ENCODE measurements at places on chromosomes 16 and 17.

DNA sequence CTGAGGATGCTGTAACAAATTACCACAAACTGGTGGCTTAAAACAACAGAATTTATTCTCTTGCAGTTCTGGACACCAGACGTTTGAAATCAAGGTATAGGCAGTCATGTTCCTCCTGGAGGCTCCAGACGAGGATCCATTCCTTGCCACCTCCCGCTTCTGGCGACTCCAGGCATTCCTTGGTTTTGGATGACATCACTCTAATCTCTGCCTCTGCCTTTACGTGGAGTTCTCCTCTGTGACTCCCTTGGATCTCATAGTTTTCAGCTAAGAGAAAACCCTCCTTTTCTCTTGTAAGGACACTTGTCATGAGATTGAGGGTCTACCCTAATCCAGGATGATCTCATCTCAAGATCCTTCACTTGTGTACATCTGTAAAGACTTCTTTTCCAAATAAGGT, 31.4 kb upstream of the HS3ST3B1 start:
- DNase-seq: no peak

DNA sequence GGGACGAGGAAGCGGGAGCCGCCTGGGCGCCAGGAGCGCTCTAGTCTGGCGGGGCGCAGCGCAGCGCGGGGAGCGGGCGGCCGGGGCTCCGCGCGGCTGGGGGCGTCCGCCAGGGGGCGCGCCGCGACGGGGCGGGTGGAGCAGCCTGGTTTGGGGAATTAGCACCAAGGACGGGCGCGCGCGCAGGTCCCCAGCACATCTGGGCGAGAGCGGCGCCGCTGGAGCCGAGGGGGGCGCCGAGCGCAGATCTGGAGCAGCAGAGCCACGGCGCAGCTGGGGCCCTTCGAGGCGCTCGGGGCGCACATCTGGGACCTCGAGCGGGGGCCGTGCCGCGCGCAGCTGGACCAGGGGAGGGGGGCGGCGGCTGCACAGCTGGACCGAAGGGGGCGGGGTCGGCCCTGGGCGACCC, at the start of gene NXPH3:
NXPH3 (plus strand) TSS at position 193 of the 409 bp plus-strand sequence. CDS start 349 bp downstream, outside the sequence.
- peak; percentile 90 for DNase-seq

DNA sequence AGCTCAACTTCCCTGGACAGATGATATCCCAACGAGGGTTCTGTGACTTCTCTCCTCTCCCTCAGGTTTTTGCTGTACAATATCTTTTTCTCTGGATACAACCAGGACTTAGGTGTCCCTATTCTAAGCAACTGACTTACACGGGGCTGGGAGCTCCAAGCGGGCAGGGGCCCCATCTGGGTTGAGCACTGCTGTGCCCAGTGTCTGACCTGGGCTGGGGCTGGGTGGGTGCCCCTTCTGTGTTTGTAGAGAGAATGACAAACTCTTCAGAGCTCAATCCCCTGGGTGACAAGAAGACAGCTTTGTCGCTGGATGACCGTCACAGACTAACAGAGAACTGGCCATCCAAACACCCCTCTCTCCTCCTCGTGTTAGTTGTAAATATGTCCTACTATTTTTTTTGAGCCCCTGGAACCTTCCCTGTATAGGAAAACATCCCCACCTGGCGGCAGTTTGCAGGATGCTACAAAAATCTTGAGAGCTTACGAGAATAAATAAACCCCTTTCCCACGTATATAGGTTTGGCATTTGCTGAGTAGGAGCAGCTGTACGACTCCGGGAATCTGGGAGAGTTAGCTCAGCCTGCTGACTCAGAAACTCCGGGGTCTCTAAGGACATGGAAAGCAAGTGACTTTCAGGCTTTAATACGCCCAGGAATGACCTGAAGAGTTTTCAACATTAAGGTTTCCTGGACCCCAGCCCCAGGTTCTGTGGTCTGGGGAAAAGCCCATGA, 23.7 kb upstream of the RCVRN start:
- peak; percentile 47 for DNase-seq

GRCh38 chr16:71700831-71701230, 23.7 kb downstream of the PHLPP2 start:
- no peak for DNase-seq

- DNase-seq: no peak
These were observed 16.9 kb downstream of the HASPIN start for GRCh38 chr17:3740611-3741073.

- no peak for DNase-seq
These were observed 734.2 kb upstream of the KIF2B start for GRCh38 chr17:53088481-53088880.
